Stimulated activated memory B cell treated with anti-CD40 and anti-IgM and Interleukin-4, amounts not matched to agents 10 μg/mL and 1 μg/mL and 100 μg/mL, for 72 hours (primary cell): ENCODE measurements at places on chromosomes 1 and 21.

DNA sequence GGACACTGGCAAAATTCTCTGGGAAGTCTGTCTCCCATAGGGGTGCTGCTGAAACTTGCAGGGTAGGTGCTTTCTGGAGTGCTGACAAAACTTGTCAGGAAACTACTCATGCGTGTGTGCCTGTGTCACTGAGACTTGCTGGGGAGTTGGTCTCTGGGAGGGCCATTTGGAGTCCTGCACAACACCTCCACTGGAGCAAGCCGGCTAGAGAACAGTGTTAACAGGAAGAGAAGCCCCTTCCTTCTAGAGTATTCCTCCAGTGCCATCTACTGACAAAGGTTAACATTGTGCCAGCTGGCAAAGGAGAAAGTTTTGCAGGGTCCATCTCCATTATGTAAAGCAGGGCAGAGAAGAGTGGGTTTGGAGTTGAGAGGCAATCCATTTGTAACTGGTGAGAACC is 30.0 kb downstream of the ZMYM4 start:
- ATAC-seq: peak; percentile 68

DNA sequence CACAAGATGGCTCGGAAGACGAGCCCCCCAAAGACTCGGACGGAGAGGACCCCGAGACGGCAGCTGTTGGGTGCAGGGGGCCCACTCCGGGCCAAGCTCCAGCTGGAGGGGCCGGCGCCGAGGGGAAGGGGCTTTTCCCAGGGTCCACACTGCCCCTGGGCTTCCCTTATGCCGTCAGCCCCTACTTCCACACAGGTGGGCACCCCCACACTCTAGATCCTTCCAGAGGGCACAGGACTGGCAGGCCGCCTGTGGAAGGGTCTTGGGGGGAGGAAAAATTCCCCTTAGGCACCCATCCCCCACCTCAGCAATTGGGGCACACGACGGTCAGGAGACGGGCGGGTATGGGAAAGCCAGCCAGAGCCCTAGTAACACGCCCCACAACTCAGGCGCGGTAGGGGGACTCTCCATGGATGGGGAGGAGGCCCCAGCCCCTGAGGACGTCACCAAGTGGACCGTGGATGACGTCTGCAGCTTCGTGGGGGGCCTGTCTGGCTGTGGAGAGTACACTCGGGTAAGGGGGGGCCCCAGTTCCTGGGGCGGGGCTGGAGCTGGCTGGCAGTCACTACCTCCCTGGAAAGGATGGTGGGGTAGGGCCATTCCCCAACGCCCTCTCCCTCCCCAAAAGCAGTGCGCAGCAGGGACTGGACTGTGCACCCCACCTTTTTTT is 16.1 kb downstream of the NOC2L start:
- no peak for ATAC-seq

GRCh38 chr1:81679942-81680341 is 120.8 kb upstream of the ADGRL2 start:
- ATAC-seq: no peak

GRCh38 chr1:217924924-217925323 is 293.8 kb downstream of the SPATA17 start:
- ATAC-seq: no peak

DNA sequence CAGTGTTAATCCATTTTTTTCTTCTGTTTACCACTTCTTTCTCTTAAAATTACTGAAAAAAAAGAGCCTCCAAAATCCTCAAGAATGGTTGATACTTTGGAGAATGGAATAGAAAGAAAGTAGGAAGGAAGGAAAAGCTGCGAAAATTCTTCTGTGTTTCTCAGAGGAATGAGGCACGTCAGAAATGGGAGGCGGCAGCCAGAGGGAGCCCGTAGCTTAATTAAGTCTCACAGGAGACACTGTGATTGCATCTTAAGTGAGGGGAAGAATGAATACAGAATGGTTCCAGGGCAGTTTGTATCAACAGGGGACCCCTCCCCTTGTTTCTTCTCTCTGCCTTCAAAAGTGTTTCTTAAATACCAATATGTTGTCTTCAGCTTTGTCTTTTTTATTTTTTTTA is 1099.5 kb downstream of the PLA2G4A start:
- no peak for ATAC-seq

DNA sequence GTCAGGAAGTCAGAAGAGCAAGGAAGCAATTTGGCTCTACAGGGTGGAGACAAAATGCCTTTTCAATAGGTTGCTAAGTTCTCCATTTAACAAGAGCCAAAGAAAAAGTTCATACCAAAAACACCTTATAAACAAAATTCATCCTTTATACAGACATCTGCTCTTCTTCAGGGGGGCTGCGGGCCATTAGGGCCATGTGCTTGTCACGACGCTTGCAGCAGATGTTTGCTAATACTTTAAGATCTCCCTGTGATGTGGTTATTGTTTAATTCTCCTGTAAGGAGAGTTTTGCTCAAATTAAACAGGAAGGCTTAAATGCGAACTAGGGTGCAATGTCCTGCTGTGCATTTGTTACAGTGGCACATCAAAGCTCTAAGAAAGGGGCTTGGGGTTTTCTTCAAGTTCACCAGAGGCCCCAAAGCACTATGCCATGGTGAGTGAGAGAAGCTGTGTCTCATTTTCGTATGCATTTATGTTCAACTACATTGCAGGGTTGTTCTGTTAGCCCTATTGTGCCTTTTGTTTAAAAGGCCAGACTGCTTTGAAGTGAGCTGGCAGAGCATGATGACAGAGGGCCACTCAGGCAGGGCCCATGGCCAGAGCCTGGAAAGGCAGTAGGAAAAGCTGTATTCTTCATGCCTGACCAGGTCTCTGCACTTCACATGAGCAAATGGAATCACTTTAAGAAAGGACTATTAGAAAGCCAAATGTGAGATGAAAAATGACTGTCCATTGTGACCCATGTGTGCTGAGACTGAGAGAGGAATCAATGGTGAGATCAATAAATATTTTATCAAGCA is 24.8 kb upstream of the NTPCR start:
- ATAC-seq: no peak

DNA sequence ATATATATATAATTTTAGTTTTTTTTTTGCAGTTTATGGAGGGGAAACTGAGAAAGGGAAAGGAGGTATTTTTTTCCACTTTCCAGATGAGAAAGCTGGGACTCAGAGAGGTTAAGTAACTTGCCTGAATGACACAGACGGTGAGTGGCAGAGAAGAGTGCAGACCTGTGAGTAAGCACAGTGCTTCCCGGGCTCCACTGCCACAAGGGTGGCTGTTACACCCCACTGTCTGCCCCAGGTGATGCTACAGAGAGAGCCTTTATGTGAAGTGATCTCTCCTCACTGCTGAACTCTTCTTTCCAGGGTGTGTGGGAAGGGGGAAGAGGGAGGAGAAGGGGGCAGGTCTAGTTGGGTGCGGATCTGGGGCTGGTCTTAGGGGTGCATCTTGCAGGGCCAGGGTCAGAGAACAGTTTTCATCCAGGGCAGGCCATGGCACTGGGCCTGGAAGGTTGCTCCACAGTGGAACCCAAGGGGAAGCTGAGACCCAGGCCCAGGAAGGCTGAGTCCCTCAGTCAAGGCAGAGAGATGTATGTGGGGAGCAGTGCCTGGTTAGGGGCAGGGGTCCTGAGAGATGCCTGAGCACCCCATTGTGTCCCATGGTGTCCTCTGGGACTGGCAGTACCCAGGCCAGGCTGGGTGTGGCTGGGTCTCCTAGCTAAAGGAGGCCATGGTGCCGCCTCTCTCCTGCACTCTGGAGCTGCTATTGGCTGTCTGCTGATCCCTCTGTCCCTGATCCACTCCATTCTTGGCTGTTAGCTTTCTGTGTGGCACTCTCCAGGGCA is 357.5 kb downstream of the PTPRU start:
- no peak for ATAC-seq

- no peak for ATAC-seq
Measured at GRCh38 chr1:173554089-173554488, 48.8 kb downstream of the SLC9C2 start.

DNA sequence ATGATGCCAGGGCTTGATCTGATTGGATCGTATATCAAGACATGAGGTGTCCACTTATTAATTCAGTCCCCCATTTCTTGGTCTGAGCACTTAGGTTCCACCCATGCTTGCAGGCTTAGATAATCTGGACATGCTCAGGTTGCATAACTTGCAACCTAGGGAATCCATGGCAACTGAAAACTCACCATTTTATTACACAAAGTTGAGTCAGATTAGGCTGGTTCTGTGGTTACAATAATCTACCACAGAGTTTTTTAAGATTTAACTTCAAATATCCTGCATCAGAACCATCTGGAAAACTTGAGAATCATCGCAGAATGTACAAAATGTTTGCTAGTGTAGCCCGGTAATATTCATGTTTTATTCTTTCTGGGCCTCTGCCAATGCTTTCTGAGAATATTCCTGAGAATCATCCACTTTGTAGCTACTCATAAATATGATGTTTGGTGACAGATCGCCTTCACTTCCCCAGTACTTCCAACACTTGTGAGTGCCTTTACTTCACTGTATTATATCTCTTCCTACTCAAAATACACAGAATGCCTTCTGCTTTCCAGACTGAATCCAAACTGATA is 707.2 kb upstream of the ADAMTS5 start:
- ATAC-seq: no peak

- ATAC-seq: no peak
Measured at GRCh38 chr1:200488375-200489165, 78.7 kb upstream of the ZNF281 start.

DNA sequence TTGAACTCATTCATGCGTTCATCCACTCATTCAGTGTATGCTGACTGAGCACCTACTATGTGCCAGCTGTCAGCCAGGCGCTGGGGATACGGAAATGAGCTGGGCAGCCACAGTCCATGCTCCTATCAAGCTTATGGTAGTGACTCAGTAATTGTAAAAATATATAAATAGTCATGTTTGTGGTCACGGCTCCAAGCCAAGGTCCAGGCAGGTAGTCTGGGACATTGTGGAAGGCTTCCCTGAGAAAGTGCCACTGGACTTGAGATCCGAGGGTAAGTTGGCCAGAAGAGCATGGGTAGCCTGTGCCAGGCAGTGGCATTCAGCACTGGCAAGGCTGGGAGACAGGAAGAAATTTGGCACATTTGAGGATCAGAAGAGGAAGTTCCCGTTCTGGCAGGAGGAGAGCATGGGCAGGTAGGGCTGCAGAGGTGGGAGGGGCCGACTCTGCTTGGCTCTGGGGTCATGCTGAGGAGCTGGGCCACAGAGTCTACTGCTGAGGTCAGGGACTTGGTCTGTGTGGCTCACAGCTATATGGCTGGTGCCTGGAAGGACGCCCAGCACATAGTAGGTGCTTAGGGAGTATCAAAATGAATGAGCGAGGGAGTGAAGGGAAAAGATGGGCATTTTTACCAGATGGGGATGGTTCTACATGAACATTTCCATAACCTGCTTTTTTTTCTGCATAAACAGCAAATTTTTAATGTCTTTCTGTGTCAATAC is 6.9 kb downstream of the PTPRF start:
- ATAC-seq: no peak

DNA sequence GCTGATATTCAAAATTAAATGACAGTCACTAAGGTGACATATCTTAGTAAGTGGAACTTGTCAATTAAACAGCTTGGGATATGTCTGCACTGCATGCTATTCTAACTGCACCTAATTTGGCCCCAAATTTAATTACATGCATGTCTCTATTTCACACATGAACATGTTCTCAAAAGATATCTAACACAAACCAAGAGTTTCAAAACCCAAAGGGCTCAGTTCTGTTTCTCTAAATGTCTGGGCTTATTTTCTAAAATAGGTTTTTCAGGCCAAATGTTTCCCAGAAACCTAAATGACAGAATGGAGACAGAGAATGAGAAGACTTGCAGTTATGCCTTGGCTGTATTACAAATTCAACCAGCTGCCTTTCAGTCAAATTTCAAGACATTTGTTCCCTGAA is 11.3 kb downstream of the RAB29 start:
- ATAC-seq: no peak

- ATAC-seq: no peak
Measured at GRCh38 chr1:5768014-5768413, 224.2 kb downstream of the NPHP4 start.

GRCh38 chr1:200302921-200303290 is 106.9 kb downstream of the ZNF281 start:
- no peak for ATAC-seq

- ATAC-seq: no peak
Measured at GRCh38 chr1:230205719-230206198, 138.7 kb downstream of the GALNT2 start.

DNA sequence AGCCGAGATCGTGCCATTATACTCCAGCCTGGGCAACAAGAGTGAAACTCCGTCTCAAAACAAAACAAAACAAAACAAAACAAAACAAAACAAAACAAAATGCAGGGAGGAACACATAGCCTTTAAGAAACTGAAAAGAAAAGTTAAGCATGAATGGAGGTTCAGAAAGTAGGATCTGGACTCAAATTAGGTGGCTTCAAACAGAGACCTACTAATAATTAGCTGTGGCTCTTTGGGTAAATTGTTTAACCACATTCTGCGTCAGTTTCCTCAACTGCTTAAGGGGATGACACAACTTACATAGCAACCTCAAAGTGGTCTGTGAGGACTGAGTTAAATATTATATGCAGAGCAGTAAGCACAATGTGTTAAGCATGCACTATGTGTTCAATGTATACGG is 458.2 kb downstream of the ADGRL2 start:
- ATAC-seq: no peak

DNA sequence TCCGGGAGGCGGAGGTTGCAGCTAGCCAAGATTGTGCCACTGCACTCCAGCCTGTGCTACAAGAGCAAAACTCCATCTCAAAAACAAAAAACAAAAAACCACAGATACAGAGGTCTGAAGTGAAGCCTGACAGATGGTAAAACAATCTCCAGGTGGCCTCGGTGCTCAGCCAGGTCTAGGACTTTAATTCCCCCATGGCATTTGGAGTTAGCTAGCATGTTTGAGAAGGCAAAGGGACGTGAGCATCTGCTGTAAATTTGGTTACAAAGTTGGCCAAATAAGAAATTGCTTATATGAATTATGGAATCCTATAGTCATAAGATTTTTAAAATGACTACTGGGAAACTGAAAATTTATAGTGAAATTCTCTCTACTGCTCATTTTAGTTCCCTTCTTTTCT is 98.3 kb upstream of the FMN2 start:
- no peak for ATAC-seq

GRCh38 chr21:41011951-41012366 is 156.0 kb upstream of the BACE2 start:
- ATAC-seq: no peak

GRCh38 chr21:43951911-43952703 is 60.0 kb upstream of the TRAPPC10 start:
- ATAC-seq: no peak

- ATAC-seq: no peak
Measured at GRCh38 chr1:69836971-69837636, 269.4 kb downstream of the LRRC7 start.

- no peak for ATAC-seq
Measured at GRCh38 chr21:35354078-35354477, 305.0 kb upstream of the RUNX1 start.

- no peak for ATAC-seq
Measured at GRCh38 chr1:192654120-192654519, 18.2 kb downstream of the RGS13 start.

GRCh38 chr1:183553331-183553730 is 36.9 kb downstream of the NCF2 start:
- ATAC-seq: no peak

- no peak for ATAC-seq
Measured at GRCh38 chr1:99975529-99975928, 5.7 kb downstream of the SLC35A3 start.

GRCh38 chr1:964691-965525 is 1.4 kb upstream of the PLEKHN1 start:
- no peak for ATAC-seq

GRCh38 chr1:31345635-31346034 is 27.2 kb downstream of the FABP3 start:
- ATAC-seq: no peak

- ATAC-seq: peak; percentile 50
Measured at GRCh38 chr1:39086386-39086785, 60.2 kb downstream of the NDUFS5 start.
